ENCODE measurements at places on chromosomes 4 and X.

GRCh38 chrX:47597222-47597621 is 15.0 kb downstream of the TIMP1 start:
- DNase-seq, result no peak

DNA sequence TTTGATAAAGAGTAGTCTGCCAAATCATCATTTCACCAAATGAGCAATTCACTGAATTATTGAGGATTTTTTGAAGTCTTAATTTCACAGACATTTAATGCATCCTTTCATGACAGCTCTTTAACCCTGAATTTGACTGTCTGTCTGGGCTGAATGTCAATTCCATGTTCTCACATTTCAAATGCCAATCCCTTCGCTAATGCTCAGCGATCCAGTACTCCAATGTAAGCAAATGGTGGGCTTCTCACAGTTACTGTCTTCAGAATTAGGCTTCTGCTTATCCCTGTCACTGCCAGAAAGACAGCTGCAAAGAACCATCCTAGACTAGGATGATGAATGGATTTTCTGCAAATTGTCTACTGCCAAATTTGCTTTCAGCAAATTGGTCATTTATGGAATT is 36.2 kb upstream of the USP38 start:
- DNase-seq, result no peak

DNA sequence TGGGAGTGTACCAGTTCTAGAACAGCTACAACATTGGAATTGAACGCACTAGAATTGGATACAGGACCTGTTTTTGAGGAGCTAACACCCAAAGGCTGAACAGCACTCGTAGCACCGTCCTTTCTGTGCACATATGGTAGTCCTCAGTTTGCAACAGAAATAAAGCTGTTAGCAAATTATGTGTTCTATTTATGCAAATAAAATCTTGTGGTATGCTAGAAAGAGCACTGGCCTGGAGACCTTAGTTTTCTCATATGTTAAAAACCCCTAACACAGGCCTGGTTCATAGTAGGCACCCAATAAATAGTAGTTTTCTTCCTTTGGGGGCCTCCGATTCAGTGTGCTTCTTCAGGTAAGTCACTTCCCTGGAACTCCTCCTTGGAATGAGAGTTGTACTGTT is 140.3 kb downstream of the AR start:
- DNase-seq, result no peak

DNA sequence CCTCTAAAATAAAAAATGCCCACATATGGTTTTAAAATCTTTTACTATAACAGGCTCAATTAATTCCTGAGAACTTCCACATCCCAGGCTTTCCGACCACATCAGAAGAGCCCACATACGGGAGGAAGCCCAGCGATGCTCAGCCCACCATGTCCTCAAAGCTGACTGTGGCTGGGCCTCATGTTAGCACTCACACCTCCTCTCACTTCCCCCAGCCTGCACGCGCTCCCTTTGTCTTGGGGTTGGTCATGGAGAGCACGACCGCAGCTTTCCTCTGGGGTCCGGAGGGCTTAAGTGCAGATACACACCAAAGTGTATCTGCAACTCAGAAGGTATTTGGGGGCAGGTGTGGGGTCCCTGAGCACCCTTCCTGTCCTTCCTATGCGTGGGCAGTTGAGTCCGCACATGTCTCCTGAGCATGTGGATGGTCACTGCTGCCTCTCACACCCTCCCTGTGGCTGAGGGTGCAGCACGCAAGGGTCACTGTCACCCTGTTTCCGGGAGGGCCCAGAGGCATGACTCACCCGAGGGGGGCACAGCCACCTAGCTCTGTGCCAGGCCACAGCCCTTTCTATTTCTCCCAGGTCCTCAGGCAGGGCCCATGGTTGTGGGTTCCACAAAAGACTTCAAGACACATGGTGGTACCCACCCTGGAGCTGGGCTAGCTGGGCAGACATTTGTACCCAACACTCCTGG is 21.2 kb downstream of the WDR1 start:
- no peak for DNase-seq

GRCh38 chr4:38084877-38085711 is 124.9 kb downstream of the PTTG2 start:
- DNase-seq, result no peak

GRCh38 chr4:102094481-102094880 is 250.8 kb downstream of the SLC39A8 start:
- DNase-seq, result no peak

DNA sequence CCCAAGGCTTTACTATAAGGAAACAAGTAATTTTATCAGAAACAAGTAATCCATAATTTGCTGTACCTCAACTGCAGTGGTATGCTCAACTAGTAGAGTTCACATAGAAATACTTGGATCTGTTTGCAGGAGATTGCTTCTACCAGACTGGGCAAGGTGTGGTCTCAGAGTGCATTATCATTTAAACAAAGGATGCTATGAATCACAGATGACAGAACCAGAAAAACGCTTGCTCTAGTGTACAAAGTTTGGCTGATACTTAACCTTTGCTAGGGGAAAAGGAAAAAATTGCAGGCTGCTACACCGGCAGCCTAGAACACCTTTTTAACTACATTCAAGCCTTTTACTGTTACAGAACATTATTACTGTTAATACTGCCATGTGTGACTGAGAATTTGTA is 97.1 kb downstream of the ENOX2 start:
- DNase-seq, result no peak

GRCh38 chr4:115101675-115102074 is 11.7 kb downstream of the NDST4 start:
- DNase-seq, result no peak

GRCh38 chr4:8258552-8259212 is 10.9 kb upstream of the HTRA3 start:
- DNase-seq, result no peak

DNA sequence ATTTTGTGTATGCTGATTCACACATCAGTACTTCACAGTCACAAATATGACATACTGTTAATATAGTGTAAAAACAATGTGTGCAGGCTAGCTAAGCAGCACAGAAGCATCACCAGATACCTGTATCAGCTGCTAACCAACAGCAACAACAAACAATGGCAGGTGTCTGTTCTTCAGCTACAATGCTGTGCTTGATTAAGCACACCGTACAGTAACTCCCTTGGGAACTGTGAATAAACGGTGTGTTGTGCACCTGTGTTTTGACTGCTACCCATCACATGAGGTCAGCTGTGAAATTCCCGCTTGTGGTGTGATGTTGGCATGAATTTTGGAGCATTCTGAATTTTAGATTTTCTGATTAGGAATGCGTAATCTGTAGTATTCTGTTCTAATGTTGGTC is 379.7 kb upstream of the FAT1 start:
- no peak for DNase-seq

DNA sequence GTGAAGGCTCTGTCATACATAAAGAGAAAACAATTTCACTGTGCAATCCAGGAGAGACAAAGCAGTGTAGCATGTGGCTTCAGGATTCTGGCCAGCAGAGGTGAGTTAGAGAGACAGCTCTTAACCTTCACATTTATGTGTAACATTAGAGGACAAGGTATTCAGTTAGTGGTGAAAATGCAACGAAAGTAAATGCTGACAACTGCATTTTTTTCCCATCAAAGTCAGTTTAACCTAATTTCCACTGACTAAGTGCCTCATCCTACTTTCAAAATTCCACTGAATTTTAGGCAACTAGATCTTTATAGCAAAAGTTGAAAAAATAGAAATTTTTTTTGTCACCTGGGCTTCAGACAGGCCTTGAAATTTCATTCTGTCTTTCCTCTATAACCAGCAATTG is 130.8 kb upstream of the LNX1 start:
- DNase-seq, result no peak

GRCh38 chr4:58935332-58935731 is 1825.1 kb upstream of the IGFBP7 start:
- DNase-seq, result no peak
